GM13977 (cell line): ENCODE measurements at places on chromosomes 3 and 15.
A peak's percentile ranks its signal among the peaks of the same experiment; 100 is the strongest.

DNA sequence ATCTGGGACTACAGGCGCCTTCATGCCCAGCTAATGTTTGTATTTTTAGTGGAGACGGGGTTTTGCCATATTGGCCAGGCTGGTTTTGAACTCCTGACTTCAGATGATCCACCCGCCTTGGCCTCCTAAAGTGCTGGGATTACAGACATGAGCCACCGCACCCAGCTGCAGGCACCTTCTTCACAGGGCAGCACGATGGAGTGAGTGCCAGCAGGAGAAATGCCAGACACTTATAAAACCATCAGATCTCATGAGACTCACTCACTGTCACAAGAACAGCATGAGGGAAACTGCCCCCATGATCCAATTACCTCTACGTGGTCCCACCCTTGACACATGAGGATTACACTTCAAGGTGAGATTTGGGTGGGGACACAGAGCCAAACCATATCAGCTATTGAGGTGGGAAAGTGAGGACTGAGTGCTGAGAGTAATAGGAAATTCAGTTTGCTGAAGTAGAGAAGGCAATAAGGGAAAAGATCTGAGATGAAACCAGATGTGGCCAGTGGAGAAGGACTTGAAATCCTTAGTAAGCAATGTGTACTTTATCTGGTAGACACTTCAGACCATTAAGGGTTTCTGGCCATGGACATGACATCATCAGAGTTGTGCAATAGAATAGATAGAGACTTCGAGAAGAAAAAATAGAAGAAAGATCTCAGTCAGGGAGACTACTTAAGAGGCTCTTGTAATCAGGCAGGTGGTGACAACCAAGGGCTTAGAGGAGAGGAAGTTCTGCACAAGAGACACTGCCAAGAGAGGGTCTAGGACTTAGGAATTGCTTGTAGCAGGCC is 18.1 kb upstream of the ATP13A5 start:
- DNase-seq, result no peak

DNA sequence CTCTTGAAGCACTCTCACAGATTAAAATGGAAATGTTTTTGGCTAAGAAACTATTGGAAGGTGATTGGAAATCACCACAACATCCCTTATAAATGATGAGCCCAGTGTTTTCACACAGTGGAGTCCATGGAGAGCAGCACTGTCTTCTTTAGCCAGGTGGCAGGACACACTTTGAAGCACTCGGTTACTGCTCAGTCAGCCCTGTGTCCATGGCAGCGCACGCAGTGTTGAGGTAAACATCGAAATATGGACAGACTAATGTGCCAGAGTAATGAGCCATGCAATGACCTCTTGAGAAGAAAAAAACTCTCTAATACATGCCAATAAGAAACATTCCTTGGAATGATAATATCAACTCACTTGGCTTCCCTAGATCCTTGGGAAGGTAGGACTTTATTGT is 66.6 kb downstream of the TGFBR2 start:
- no peak for DNase-seq

DNA sequence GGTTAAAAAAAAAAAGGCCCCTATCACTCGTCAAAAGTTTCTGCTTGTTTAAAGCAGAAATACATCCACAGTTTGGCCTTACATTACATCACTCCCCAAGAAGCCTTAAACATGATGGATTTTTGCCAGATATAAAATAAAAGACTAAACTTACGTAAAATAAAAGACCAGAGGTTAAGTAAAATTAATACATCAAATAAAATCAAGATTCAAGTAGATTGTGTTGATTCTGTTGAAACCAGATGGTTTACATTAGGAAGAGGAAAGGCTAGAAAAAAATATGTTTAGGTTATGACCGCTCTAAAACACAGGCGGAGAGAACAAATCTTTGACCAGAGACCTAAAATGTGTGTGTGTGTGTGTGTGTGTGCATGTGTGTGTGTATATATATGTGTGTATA is 104.1 kb downstream of the DUT start:
- no peak for DNase-seq

DNA sequence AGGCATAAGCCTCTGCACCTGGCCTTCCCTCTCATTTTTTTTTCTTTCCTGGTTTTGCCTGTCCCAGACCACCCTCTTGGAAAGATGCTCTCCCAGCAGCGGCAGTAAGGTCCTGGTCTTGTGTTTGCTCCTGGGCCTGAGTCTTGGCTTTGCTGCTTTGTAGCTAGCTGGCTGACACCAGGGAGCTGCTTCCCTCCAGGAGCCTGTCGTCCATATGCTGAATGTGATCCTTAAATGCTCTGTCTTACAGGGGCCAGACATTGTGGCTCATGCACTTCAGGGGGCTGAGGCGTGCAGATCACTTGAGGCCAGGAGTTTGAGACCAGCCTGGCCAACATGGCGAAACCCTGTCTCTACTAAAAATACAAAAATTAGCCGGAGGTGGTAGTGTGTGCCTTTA is 17.2 kb downstream of the FLNB start:
- DNase-seq, result no peak

GRCh38 chr3:194095464-194095863 is 40.5 kb upstream of the HES1 start:
- DNase-seq, result no peak

GRCh38 chr3:64954995-64955636 is 267.3 kb upstream of the ADAMTS9 start:
- DNase-seq, result no peak

DNA sequence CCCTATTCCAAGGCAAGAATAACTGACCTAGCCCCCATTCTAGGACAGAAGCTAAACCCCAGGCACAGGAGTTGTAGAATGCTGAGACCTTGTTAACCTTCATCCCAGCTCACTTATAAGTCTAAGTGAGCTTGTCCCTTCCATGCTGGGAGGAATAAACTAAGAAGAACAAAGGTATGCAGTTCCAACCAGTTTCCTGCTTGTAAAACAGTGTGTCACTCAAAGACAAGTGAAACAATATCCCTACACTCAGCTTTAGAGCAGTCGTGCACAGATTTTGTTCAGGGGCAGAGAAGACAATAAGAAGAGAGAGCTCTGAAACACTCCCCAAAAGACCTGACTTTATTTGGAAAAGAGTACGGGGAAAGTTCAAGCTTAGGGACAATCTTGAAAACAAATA is 292.1 kb downstream of the CGGBP1 start:
- no peak for DNase-seq

DNA sequence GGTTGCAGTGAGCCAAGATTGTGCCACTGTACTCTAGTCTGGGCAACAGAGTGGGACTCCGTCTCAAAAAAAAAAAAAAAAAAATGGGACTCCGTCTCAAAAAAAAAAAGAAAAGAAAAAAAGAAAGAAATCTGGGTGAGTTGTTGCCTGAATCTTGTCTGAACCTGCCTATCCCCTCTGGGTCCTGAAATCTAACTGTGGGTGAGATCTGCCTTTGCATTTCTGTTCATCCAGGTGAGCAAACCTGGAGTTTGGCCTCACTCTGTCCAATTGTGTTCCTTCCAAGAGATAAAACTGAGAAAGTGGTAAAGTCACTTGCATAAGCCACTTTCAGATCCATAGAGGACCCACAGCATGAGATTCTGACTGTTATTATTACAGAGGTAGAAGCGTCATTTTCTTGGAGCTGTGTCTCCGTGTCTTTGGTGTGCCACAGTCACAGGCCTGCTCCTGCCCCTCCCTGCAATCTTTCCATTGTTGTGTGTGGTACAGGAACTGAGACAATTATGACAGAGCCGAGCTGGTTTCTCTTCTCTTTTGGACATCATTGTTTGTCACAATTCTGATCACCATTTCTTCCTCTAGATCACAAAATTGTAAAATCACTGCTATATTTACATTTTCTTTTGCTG is 235.9 kb downstream of the LPP start:
- peak; percentile 39 for DNase-seq

DNA sequence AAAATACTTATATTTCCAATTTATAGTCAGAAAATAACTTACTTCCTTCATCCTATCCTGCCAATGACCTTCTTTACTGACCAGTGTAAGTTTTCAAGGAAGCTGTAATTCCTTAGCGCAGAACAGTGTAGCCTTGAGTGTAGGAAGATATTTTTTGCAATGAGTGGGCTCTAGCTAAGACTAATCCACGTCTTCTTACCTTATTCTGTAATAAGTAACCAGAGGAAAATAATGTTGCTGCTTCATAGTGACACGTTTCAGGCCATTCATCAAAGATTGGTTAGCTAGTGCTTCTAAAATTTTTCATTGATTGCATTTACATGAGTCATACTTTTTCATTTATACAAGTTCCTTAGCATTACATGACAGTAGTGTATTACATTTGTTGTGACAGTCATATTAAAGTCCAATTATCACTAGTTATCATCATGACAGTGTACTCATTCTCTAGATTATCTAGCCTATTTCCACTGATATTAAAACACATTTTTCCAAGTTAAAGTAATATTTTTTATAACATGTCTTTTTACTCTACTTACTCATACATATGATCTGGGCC is 403.8 kb upstream of the EPHA3 start:
- DNase-seq, result no peak

DNA sequence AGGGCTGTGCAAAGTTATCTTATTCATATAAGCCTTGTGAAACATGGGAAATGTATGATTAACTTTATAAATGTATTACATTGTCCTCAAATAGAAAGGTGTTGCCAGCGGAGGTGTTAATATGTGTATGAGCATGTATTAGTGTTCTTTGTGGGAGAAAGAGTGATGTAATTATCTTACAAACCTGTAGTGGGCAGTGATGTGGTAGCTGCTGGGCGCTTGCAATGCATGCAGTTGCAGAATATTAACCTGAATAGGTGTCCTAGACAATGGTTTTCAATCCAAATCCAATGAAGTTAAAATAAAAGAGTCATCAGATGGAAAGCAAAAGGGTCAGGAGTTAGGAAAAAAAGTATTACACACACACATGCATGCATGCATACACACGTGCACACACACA is 881.3 kb upstream of the CADM2 start:
- no peak for DNase-seq

GRCh38 chr3:133136114-133137041 is 98.2 kb downstream of the TMEM108 start:
- no peak for DNase-seq

GRCh38 chr3:103960819-103961218 is 1405.9 kb upstream of the ALCAM start:
- DNase-seq, result no peak

- no peak for DNase-seq
Measured at GRCh38 chr3:182294256-182294655, 499.0 kb upstream of the ATP11B start.

DNA sequence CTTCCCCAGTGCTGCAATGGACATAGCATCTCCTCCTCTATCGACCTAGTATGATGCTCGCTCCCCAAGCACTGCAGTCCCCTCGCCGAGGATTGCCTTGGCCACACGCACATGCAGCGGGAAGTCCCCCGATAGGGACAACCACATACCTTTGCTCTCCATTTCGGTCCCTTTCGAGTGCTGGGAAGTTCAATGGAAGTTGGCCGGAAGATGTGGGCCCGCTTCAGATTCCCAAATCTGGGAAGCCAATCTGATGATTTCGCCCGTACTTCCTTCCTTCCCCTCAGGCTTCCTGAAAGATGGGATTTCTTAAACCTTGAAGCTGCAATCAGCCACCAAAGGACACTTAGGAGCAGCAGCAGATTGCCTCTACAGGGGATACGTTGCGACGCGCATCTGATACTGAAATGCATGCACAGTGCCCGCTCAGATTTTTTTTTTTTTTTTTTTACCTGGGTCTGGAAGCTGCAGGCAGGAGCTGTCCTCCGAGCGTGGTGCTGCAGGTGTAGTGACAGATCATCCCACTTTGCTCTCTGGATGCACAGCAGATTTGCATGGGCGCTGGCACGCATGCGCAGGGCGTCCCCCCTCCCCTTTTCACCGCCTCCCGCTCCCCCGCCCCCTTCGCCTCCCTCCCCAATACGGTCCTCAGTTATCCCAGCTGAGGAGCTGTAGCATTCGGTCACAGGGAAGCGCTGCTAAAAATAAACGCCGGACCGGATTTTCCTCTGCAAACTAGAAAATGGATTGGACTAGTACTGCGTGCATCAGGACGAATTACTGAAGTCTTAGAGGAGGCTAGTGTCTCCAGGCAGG is at the start of gene FGF12:
Gene FGF12 (minus strand): TSS at position 510 of the 816 bp plus-strand sequence.
- peak; percentile 21 for DNase-seq

- no peak for DNase-seq
Measured at GRCh38 chr3:125203731-125204130, 8.8 kb downstream of the SLC12A8 start.

- no peak for DNase-seq
Measured at GRCh38 chr3:42277676-42278075, 11.7 kb upstream of the CCK start.

GRCh38 chr3:118955914-118956556 is 78.6 kb downstream of the IGSF11 start:
- DNase-seq, result no peak

- DNase-seq, result no peak
Measured at GRCh38 chr3:38623539-38623938, 25.9 kb downstream of the SCN5A start.

DNA sequence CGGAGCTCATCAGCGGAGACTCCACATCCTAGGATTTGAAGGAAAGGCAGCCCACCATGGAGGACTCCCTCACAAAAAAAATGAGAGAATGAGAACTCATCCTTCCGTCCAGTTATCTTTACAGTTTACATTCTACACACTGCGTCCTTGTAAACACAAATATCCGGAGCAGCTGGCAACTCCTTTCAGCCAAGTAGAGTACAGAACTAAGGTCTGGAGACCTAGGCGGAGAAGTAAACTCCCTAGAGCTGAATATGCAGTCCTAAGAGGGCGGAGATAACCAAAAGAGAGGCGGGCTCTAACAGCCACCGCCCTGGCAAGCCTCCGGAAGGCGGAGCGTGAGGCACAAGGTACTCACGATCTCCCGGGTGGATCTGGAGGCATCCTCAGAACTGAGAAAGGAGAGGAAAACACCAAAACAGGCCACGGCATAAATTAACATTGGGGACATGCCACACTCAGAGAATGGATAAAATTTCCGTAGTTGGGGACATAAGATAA is 924 bp upstream of the SIN3A start:
- peak; percentile 64 for DNase-seq

GRCh38 chr3:32146746-32147211 is 40.4 kb downstream of the GPD1L start:
- no peak for DNase-seq

GRCh38 chr3:187802928-187803259 is 57.6 kb upstream of the BCL6 start:
- DNase-seq, result peak; percentile 69

GRCh38 chr15:91694131-91694830 is 159.2 kb upstream of the SLCO3A1 start:
- DNase-seq, result no peak

- DNase-seq, result no peak
Measured at GRCh38 chr3:100426067-100426682, 24.8 kb downstream of the LNP1 start.

- DNase-seq, result no peak
Measured at GRCh38 chr15:99711625-99712024, 21.6 kb downstream of the LYSMD4 start.

DNA sequence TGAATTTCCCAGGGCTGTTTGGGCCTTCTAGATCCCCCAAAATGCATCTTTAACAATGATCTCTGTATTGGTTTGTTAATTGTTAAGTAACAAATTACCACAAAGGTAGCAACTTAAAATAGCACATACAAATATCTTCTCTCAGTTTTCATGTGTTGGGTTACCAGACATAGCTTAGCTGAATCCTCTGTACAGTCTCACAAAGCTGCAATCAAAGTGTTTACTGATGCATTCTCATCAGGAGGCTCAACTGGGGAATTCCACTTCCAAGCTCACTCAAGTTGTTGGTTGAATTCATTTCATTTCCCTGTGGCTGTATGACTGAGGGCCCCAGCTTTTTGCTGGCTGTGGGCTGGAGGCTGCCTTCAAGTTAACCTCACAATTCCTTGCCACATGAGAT is 297.6 kb downstream of the RPLP1 start:
- DNase-seq, result no peak
